ENCODE measurements at places on chromosomes 2 and 18.

- no peak for DNase-seq
Measured at GRCh38 chr2:239087046-239087710, 239.3 kb downstream of the TWIST2 start.

- DNase-seq, result no peak
Measured at GRCh38 chr2:32611771-32612170, 16.1 kb upstream of the TTC27 start.

DNA sequence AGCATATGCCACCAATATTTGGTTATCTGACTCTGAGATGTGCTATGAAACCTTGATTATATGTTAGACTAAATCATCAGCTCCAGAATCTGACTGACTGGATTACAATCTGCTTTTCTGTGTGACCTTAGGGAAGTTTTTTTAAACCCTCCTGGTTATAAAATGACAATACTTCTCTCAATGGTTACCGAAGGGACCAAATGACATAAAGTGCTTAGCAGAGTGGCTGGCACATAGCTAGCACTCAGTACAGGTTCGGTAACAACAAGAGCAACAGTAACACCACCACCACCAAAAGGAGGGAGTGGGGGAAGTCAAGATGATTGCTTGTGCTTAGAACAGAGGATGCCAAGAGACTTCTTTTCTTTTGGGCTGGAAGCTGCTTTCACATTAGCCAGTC is 306.2 kb downstream of the PTPRM start:
- no peak for DNase-seq

DNA sequence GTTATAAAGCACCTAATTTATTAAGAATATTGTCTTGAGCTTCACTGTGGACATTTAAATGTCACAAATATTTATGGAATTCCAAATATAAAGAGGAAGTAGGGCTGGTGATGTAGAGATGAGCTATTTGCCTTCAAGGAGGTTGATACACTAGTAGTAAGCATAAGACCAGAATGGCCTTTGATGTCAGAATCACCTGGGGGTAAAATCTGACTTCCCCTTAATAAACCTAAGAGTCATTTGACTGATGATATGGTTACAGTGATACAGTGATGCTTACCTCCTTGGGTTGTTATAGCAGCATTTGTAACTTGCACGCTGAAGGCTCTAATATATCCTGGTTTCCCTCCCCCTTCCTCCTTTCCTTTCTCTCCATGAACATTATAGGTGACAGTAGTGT is 143.7 kb downstream of the CERS6 start:
- DNase-seq, result no peak
